ENCODE measurements at places on chromosomes 3 and 15.

DNA sequence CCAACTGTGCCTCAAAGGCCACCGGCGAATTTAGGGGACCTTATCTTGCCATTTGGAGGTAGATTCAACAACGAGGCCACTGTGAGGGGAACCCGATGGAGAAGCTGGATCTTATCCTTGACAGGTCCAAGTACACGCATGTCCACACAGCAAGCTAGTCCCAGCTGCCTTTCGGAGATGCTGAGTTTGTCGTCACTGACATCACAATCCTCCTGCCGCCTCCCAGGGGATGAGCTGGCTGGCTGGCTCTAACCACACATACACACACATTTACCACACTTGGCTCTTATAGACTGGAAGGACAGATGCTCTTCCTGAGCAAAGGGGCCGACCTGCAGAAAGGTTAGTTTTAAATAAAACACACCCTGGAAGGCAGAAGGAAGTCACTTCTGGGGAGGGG, 176.3 kb downstream of the STT3B start:
- DNase-seq, result no peak

DNA sequence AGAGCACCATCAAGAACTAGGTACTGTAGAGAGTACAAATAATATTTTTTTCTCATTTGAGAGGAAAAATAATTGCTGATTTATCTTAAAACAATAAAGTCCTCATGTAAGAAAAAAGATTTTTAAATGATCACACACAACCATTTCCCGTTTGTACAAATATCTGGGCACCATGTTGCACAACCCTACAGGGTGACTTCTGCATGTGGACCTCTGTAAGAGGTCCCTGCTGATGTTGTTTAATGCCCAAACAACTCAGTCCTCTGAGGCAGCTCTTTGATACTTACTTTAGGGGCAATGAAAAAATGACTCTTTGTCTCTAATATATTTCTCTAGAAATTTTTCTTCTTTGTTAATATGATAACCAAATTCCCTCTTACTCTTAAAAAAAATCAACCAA, 168.1 kb upstream of the SATB1 start:
- no peak for DNase-seq

DNA sequence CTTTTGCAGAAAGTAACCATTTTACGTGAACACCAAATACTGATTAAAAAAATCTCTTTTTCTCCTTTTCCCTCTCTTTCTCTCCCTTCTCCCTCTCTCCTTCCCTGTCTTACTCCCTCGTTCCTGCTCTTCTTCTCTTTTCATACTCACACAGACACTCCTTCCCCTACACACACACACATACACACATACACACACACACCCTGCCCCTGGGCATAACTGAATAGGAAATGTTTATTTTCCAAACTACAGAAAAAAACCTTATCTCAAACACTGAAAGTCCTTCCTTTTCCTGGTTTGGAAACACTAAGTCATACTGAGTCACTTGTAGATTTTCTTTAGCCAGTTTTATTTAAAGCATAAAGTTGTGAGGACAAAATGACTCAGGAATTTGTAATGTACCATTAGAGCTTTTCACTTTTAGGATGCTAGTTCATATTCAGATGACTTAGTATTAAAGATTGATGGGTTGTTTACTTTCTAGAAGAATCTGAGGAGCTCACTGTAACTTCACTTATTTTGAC, 62.4 kb downstream of the MBNL1 start:
- no peak for DNase-seq

- DNase-seq, result no peak
Observed at GRCh38 chr3:63855333-63855940, 8.2 kb downstream of the THOC7 start.

- DNase-seq, result no peak
Observed at GRCh38 chr3:100411091-100411982, 10.0 kb downstream of the LNP1 start.

Measured in activated CD4-positive, alpha-beta T cell treated with anti-CD3 and anti-CD28 coated beads for 36 hours (primary cell).